ENCODE measurements at places on chromosomes 3 and 15. TPM values are rescaled to one million over a fixed set of nuclear protein-coding genes. Genes with fewer than 3 reads are reported as not detected.

CHRNA7 gene
- total RNA-seq: 1.0 TPM

LRRIQ4 gene
- 0.07 TPM for total RNA-seq

DLEC1 gene
- 0.14 TPM for total RNA-seq

SLC2A2 gene
- total RNA-seq: not detected

NTRK3 gene
- not detected for total RNA-seq

ALPK3 gene
- total RNA-seq: 31.9 TPM

INKA1 gene
- total RNA-seq: 5.8 TPM

CCR9 gene
- not detected for total RNA-seq

C3orf18 gene
- 3.4 TPM for total RNA-seq

B3GNT5 gene
- total RNA-seq: 38.2 TPM

TM4SF4 gene
- total RNA-seq: not detected

GRAMD2A gene
- 0.72 TPM for total RNA-seq

CHDH gene
- 1.1 TPM for total RNA-seq
